ENCODE measurements at places on chromosomes 7 and 10.

DNA sequence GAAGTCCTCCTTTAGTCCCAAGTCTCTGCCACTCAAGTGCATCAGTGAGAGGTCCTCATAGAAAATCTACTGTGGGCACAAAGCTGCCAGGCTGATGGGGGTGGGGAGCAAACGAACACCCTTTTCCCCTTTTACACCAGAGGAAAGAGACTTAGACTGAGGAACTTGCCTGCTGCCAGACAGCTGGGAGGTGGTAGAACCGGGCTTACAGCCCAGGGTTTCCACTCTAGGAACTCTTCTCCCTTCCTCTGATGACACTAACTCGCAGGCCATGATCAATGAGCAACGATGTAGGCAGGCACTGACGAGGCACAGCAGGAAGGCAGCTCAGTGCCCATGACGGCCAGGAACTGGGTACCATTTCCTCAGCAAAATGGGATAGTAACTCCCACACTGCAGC is 11.0 kb upstream of the SH2D4B start:
- no peak for DNase-seq

DNA sequence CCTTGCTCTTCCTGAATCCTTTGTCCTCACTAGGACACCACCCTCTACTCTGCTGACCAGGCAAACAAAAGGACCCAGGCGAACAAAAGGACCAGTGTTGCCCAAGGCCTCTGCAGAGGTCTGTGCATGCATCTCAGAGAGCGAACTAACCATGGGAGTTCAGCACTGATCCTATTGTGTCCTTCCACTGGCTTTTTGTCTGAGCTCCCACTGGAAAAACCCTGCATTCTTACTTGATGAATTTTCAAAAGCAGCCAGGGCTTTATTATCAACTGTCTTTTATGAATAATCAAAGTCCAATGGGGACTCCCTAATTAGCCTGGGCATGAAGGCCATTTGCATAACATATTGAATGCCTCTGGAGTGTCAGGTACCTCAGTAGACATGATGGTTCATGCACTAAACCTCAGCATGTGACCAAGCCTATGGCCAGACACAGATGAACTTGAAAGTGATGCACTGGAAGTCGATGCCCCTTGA is 140.6 kb downstream of the KCNMA1 start:
- no peak for DNase-seq

DNA sequence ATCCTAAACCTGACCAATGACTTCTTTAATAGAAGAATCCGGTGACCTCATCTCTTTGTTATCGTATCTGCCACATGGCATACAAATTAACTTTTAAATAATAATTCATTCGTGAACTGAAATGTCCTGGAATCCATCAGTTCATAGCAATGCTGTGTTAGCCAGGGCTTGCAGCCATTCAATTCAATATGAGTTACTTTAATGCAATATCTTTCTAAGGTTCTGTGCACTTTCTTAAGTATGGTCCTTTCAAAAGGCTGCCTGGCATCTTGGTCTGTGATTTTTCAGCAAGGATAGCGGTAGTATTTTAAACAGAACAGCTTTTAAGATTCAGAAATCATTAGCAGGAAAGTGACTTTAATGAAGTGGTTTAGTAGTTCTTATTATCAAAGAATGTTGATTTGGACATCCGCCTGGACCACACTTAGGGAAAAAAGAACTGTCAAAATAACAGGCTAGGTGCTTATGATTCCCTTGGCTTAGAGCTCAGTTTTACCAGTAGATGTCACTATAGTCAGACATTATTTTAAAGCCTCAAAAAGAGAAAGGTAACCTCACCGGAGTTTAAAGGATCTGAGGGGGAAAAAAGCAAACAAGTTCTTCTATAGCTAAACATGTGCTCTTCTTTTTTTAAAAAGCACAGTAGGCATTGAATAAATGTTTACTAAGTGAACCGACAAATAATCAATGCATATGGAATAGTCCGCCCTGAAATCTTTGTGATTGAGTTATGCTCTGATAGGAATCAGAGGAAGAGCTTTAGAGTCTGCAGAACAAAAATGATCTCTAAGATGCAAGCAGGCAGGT is 22.7 kb downstream of the SLC35G1 start:
- no peak for DNase-seq

DNA sequence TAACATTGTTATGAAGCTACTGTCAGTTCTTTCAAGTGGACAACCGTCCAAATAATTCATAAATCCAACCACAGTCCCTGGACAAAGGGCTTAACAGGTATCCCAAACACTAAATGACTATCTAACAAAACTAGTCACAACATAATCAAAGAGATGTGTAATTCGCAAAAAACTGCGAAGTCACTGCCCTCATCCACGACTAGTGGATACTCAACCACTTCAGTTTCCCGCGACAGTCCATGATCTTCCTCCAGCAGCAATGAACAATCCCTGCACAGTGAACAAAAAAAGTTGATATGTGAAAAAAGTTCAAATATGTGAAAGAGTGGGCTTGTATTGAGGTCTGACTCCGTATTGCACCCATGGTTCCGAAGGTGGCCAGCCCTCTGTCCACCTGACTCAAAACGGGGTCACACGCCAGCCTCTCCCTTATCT is 287 bp downstream of the DCLRE1A start:
- DNase-seq = no peak

DNA sequence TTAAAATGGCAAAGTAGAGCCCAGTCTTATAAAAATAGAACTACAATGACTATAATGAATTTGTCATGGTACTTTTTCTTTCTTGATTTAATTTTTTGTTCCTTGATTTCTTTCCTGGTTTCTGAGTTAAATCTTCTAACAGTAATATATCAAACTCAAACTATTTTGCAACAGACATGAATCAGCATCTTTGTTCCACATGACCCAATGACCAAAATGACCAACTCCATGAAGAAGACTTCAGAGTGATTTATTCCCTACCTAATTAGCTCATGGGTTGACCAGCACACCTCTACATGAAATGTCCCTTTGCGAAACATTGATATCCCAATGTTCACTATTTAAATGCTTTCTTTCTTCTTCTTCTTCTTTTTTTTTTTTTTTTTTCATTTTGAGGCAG is 30.9 kb downstream of the NMT2 start:
- no peak for DNase-seq

DNA sequence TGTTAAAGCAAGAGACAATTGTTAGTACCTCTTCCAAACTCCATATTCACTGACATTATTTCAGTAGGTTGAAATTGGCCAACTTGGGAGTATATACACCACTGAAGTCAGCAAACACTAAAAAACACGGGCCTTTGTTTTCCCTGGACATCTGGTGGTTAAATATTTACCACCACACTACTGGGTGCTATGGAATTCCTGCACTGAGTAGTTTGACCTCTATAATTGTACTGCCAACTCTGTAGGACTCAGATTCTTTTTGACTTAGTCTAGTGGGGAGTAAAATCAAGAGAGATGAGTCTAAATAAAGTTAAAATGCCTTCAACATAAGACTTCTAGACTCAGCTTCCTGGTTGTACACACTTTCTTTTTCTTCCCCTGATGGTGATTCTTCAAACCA is 41.3 kb upstream of the TES start:
- DNase-seq = no peak

DNA sequence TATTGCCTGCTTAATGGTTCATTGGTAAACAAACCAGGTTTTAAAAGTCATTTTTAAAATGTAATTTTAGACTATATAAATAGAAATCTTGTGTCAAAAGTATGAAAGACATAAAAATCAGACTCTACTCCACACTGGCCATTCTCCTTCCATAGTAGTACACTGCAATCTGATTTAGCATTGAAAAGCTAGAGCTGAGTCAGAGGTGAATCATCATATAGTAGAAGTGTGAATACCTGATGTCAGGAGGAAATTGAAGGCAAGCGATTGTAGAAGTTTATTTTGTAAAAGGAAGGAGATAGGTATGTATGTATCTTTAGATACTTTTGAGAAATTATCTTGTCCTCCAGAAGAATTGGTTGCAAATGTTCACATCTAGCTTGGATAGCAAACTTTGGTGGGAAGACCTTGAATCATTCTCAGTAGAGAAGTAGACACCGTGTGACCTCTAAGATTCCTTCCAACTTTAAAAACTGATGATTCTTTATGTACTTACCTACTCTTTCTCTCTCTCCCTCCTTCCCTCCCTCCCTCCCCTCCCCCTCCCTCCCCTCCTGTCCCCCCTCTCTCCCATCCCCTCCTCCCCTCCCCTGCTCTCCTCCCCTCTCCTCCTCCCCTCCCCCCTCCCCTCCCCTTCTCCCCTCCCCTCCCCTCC is 88.1 kb downstream of the BTAF1 start:
- DNase-seq = no peak

DNA sequence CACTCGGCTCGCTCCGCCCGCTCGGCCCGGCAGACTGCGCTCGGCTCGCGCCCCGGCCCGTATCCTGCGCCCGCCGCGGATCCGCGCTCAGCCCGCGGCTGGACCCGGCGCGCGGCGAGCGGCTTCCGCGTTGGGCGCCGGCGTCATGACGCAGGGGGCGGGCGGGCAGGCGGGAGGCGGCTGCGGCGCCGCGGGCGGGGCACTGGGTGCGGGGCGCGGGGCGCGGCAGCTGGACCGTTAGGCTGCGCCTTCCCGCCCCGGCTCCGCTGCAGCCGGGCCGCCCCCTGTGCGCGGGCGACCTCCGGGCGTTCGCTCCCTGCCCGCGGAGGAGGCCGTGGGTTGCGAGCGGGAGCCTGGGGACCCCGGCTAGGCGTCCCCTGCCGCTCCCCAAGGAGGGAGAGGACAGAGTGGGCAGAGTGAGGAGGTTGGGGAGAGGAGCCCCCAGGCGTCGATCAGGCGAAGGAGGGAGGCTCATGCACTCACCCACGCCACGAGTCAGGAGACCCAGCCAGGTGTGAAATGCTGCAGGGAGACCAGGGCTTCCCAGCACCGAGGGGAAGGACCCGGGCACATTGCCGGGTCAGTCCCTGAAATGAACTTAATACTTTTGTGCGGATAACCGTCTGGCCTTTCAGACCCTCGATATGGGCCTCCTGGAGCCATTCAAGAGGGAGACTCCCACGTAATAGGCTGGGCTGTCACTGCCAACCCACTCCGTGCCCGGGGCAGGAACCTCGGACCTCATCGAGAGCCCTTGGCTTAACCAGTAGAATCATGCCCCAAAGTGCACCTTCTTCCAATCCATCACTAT is at the start of gene PIP4K2A:
PIP4K2A (minus strand) TSS at position 100 of the 811 bp plus-strand sequence. CDS start 252 bp downstream, outside the sequence.
- DNase-seq = peak; percentile 72

GRCh38 chr10:125727436-125727835 is 7.9 kb downstream of the EDRF1 start:
- DNase-seq = no peak

DNA sequence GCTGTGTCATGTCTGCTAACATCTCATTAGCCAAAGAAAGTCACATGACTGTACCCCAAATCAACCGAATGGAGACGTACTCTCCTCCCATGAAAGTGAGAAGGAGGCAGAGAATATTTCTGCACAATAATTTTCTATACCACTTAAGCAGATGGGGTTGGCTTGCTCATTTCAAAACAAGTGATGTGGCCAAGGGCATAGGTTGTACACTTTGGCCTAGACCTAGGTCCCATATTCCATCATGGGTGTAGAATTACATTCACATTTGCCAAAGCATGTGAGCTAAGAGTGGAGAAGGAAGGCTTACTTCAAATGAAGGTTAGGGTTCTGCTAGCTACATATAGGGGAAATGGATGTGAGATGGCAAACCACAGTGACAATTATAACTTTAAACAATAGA is 83.0 kb downstream of the ZNF365 start:
- no peak for DNase-seq

GRCh38 chr10:24207341-24207740 is 1.6 kb upstream of the KIAA1217 start:
- DNase-seq = no peak

GRCh38 chr7:44046321-44047061 is 2.0 kb downstream of the DBNL start:
- DNase-seq = no peak

DNA sequence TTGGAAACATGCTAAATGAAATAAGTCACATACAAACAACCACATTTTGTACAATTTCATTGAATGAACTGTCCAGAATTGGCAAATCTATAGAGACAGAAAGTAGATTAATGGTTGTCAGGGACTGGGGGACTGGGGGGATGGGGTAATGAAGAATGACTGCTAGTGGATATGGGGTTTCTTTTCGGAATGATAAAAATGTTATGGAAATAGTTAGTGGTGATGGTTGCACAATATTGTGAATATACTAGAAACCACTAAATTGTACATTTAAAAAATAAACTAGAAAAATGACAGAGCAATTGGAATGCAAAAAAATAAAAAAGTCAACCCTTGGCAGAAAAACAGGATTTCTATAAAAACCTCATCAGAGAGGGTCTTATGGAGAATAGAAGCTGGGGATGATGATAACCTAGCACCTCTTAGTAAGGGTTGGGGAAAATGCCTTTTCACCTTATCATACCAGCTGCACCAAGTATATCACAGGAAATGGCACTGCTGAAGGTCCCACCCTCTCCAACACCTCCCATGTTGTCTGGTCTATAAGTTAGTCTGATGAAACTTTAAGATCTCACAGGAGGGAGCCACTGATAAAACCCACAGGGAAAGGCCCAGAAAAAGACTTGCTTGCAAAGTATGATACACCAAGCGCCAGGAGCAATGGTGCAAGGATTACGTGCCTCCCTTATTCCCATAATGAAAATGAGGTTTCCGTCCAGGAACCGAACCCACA is 23.1 kb upstream of the JAZF1 start:
- DNase-seq = no peak

DNA sequence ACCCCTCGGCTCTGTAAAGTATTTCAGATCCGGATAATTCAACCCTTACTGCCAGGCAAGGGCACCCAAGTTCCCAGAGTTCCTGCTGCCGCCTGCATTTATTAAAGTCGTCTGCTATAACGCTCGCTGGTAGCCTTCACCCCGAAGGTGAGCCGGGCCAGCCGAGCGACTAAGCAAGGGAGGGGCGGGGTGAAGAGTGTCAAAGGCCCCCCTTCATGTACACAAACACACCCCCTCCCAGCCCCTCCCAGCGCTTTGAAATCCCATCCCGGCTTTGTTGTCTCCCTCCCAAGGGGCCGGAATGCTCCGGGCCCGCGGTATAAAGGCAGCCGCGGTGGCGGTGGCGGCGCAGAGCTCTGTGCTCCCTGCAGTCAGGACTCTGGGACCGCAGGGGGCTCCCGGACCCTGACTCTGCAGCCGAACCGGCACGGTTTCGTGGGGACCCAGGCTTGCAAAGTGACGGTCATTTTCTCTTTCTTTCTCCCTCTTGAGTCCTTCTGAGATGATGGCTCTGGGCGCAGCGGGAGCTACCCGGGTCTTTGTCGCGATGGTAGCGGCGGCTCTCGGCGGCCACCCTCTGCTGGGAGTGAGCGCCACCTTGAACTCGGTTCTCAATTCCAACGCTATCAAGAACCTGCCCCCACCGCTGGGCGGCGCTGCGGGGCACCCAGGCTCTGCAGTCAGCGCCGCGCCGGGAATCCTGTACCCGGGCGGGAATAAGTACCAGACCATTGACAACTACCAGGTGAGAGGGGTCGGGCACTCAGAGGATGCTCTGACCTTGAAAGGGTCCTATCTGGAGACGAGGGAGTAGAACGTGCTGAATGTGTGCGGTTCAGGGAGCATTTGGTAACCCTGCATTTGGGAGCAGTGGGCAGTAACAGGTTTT is at the start of gene DKK1:
DKK1 (plus strand) TSS at position 349 of the 889 bp plus-strand sequence; CDS start at position 503, 154 bp downstream.
- no peak for DNase-seq

Data from activated CD4-positive, CD25-positive, alpha-beta regulatory T cell (primary cell).